ENCODE measurements at places on chromosomes 7 and 10. TPM values are rescaled to one million over a fixed set of nuclear protein-coding genes. Genes with fewer than 3 reads are reported as not detected.

- H3K36me3 ChIP-seq = no peaks in the 10 kb centered on the region
- peaks cover 14% of the 10 kb centered on the region for H3K27me3 ChIP-seq
- H3K27ac ChIP-seq = no peak overlapping the region
- H3K4me3 ChIP-seq = no peak overlapping the region
- H3K4me1 ChIP-seq = no peaks in the 10 kb centered on the region
- DNase-seq = no peak
Measured at GRCh38 chr7:26461518-26461917, 169.9 kb downstream of the SNX10 start.

- peak overlapping the region; percentile 53 for H3K4me3 ChIP-seq
- H3K36me3 ChIP-seq = no peaks in the 10 kb centered on the region
- H3K27ac ChIP-seq = no peak overlapping the region
- peaks cover 69% of the 10 kb centered on the region for H3K27me3 ChIP-seq
- no peak for DNase-seq
Measured at GRCh38 chr7:5422396-5423305, 983 bp downstream of the TNRC18 start.

DNA sequence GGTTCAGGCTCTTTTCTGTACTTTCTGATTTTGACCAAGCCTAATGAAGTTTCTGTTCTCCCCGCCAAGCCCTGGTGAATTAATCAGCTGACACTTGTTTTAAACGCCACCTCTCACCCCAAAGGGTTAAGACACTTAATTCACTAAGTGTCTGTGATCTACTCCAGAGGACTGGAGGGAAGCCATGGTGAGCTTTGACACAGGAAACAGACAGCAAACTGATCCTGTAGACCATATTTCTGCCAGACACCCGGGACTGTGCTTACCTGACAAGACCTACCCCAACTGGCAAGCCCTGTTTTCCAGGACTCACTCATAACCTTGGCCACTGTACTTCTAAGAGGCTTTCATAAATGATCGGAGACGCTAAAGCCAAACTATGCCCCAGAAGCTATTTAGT, 126.0 kb downstream of the STRA8 start:
- no peak overlapping the region for H3K27ac ChIP-seq
- peaks cover 7% of the 10 kb centered on the region for H3K27me3 ChIP-seq
- peaks cover 2% of the 10 kb centered on the region for H3K4me1 ChIP-seq
- peaks cover 19% of the 10 kb centered on the region for H3K36me3 ChIP-seq
- DNase-seq = no peak

DNA sequence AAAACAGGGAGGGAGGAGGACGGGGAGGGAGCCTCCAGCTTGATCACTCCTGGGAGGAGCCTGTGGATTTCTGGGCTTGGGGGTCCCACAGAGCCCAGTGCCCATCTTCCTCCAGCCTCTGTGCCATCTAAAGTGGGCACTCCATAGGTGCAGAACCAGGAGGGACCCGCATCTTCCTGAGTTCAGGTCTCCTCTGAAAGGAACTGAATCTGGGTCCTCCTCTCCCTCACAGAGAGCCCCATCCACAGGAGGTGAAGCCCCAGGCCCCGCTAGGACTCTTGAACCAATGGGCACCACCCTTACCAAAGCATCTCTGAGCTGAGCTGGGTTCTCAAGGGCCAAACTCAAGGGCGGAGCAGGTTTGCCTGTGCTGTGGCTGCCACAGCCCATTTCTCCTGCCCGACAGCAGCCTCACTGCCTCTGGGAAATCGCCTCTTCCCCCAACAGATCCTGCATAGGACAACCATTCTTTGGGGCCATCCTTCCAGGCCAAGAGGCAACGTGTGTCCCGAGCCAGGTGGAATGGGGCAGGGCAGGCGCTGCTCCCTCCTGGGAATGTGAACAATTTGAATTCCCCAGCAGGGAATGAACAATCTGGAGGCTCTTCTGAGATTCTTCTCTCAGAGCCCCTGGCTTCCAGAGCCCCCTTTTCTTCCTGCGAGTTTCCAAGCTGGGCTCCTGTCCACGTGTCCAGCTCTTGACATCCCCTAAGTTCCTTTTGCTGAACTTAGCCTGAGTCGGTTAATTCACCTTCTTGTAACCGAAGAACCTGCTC, 411.0 kb upstream of the FOXK1 start:
- no peak for DNase-seq
- H3K4me1 ChIP-seq = no peaks in the 10 kb centered on the region
- no peak overlapping the region for H3K27ac ChIP-seq
- no peak overlapping the region for H3K4me3 ChIP-seq
- no peaks in the 10 kb centered on the region for H3K27me3 ChIP-seq

GRCh38 chr7:106424476-106425016, 139.8 kb upstream of the NAMPT start:
- H3K27ac ChIP-seq = no peak overlapping the region
- H3K27me3 ChIP-seq = no peaks in the 10 kb centered on the region
- no peak overlapping the region for H3K4me3 ChIP-seq
- DNase-seq = no peak
- H3K36me3 ChIP-seq = no peaks in the 10 kb centered on the region

- H3K27ac ChIP-seq = no peak overlapping the region
- no peak for DNase-seq
- H3K27me3 ChIP-seq = no peaks in the 10 kb centered on the region
- H3K4me3 ChIP-seq = no peak overlapping the region
- H3K4me1 ChIP-seq = peaks cover 40% of the 10 kb centered on the region
- H3K36me3 ChIP-seq = peaks cover 27% of the 10 kb centered on the region
Measured at GRCh38 chr7:37084303-37084702, 360.0 kb upstream of the AOAH start.

- H3K4me1 ChIP-seq = no peaks in the 10 kb centered on the region
- H3K27me3 ChIP-seq = peaks cover 4% of the 10 kb centered on the region
- H3K27ac ChIP-seq = no peak overlapping the region
Measured at GRCh38 chr7:37694208-37695094, 10.9 kb downstream of the GPR141 start.

GRCh38 chr10:63901881-63902280, 380.7 kb downstream of the REEP3 start:
- no peak for DNase-seq
- no peak overlapping the region for H3K27ac ChIP-seq
- no peak overlapping the region for H3K4me3 ChIP-seq
- no peaks in the 10 kb centered on the region for H3K36me3 ChIP-seq
- H3K27me3 ChIP-seq = peaks cover 2% of the 10 kb centered on the region
- H3K4me1 ChIP-seq = no peaks in the 10 kb centered on the region

DNA sequence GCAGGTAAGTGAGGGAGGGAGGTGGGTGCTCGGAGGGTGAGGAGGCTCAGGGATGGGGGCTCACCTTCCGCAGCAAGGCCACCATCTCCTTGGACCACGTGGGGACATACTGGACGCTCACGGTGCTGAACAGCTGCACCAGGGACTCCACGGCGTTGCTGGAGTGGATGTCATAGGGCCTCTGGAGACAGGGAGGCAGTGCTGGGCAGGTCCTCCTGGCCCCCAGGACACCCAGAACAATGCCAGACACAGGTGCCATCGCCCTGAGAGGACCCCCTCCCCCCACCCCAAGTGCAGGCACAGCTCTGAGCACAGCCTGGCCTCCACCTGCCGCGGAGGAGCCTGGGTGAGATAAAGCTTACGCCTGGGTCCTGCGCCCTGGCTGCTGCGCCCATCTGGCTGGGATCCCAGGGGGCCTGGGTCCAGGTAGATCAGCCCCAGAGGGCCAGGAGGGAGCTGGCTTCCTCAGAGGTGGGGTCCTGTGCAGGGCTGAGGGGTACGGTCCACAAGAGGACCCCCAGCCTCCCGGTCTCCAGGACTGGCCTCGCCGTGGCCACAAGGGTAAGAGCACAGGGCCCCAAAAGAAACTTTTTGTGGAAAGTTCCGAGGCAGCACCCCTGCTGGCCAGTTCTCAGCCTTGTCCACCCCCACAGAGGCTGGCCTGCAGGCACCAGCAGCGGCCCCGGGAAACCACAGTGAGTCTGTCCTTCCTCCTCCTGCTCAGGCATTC, 37.8 kb downstream of the DPYSL4 start:
- DNase-seq = no peak
- H3K4me3 ChIP-seq = no peak overlapping the region
- peaks cover 12% of the 10 kb centered on the region for H3K4me1 ChIP-seq
- H3K27me3 ChIP-seq = no peaks in the 10 kb centered on the region
- H3K27ac ChIP-seq = no peak overlapping the region

DNA sequence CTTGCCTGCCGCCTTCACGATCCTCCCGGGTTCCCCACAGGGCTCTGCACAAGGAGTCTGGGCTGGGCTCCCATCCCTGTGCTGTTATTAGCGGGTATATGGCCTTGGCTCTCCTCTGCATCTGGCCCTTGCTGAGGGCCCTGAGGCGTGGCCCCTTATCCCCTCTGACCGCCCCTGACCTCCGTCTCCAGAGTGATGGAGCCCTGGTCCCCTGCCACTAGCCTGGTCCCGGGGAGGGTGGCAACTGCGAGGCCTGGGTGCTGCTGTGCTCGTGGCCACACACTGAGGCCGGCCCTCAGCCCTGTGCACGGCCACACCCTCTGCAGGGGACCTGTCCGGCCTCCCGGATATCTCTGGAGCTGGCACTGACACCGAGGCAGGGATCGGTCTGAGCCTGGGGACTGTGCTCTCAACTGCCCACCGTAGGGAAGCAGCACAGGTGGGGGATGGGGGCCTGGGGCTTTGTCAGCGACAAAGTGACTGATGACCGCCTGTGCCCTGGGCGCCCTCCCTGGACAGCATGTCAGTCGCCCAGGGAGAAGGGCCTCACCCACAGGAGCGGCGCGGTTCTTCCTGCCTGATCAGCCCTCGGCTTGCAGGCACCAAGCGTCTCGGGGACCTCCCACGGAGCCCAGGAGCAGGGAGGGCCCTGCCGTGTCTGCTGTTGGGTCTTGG, 72.4 kb downstream of the NKX6-2 start:
- H3K4me1 ChIP-seq = no peaks in the 10 kb centered on the region
- H3K27me3 ChIP-seq = no peaks in the 10 kb centered on the region
- no peaks in the 10 kb centered on the region for H3K36me3 ChIP-seq

- no peaks in the 10 kb centered on the region for H3K36me3 ChIP-seq
- no peak for DNase-seq
- no peak overlapping the region for H3K4me3 ChIP-seq
Measured at GRCh38 chr7:153835103-153835502, 217.1 kb upstream of the DPP6 start.

DNA sequence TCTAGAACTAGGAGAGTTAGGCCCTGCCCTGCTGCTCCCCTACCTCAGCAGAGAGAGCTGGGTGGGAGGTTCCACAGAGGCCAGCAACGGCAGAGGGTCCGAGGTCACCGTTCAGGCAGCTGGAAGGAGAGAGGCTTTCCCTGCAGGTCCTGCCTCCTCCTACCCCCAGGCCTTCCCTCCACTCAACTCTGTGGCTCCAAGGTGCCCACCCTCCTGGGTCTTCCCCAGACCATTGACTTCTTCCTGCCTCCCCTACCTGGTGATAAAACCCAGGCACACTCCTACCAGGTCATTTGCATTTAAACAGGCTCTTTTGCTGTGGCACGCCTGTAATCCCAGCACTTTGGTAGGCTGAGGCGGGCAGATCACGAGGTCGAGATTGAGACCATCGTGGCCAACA, 515.3 kb upstream of the FOXK1 start:
- H3K36me3 ChIP-seq = no peaks in the 10 kb centered on the region
- no peak for DNase-seq
- H3K4me1 ChIP-seq = no peaks in the 10 kb centered on the region
- H3K4me3 ChIP-seq = no peak overlapping the region

DNA sequence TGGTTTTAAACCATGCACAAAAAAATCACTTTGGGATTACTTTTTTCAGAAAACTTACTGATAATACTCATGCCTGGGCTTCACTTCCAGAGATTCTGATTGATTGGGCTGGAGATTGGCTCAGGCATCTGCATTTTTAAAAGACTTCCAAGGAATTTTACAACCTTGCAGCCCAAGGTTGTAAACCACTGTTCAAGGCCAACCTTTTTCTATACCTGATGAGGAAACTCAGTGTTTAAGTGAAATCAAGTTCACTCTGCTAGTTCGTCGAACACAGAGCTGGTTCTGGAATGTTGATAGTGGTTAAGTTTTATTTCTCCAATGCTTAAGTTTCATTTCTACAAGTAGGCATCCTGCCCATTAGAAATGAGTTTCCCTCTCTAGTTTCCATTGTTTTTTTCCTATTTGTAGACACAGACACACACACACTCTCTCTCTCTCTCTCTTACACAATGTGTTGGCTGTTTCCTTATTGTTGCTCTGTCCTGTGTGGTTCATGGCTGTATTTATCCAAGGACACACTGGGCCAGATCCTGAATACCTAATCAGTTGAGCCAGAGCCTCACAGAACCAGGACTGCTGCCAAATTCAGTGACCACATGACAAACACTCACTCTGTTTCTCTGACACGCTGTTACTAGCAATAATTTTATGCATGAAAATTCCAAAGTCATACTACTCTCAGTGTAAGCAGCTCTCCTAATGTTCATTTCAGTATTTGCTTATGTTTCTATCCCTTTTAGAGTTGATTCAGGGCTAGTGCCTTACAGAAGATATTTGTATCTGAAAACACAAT, 3.7 kb upstream of the IFIT1B start:
- H3K27me3 ChIP-seq = peaks cover 14% of the 10 kb centered on the region
- no peak for DNase-seq
- H3K4me1 ChIP-seq = peaks cover 3% of the 10 kb centered on the region

- H3K27ac ChIP-seq = no peak overlapping the region
- H3K4me1 ChIP-seq = no peaks in the 10 kb centered on the region
- no peaks in the 10 kb centered on the region for H3K27me3 ChIP-seq
- DNase-seq = no peak
- no peak overlapping the region for H3K4me3 ChIP-seq
Measured at GRCh38 chr10:66786709-66787108, 139.1 kb upstream of the LRRTM3 start.

GRCh38 chr7:36036590-36036989, 116.5 kb upstream of the EEPD1 start:
- H3K36me3 ChIP-seq = no peaks in the 10 kb centered on the region
- H3K27ac ChIP-seq = no peak overlapping the region
- no peak for DNase-seq
- no peaks in the 10 kb centered on the region for H3K4me1 ChIP-seq

Gene GPER1
- 0.13 TPM for total RNA-seq

Gene GNGT1
- total RNA-seq = not detected

Gene PRR15
- not detected for total RNA-seq

Gene SFTPA2
- not detected for total RNA-seq

Gene SFTPD
- total RNA-seq = not detected

Measured in activated CD8-positive, alpha-beta T cell treated with anti-CD3 and anti-CD28 coated beads, Interleukin-2, amount 10 ng/mL, durations not matched to agents 7 days and 5 days (primary cell).